ENCODE measurements at places on chromosomes 2 and 18. TPM values are rescaled to one million over a fixed set of nuclear protein-coding genes. Genes with fewer than 3 reads are reported as not detected.

Gene VWC2L
- not detected for total RNA-seq

Gene IL36B
- 0.37 TPM for total RNA-seq

Gene TMEM163
- total RNA-seq = not detected

Gene CRYBA2
- not detected for total RNA-seq

Gene CABLES1
- total RNA-seq = 15.8 TPM

Gene KLHL29
- 4.0 TPM for total RNA-seq

Gene TCF23
- total RNA-seq = not detected

Gene WNT6
- 0.08 TPM for total RNA-seq

Gene CCDC150
- total RNA-seq = 5.6 TPM

Gene CCDC74A
- total RNA-seq = 14.6 TPM

Gene GALNT13
- total RNA-seq = 10.7 TPM

Gene AMER3
- not detected for total RNA-seq

Gene IGFBP5
- 0.13 TPM for total RNA-seq

Gene UNC80
- total RNA-seq = not detected

Gene SPP2
- total RNA-seq = not detected

Gene MIB1
- 7.3 TPM for total RNA-seq

Gene UGT1A10
- total RNA-seq = 0.18 TPM

Gene MC4R
- not detected for total RNA-seq

Gene IKZF2
- 0.09 TPM for total RNA-seq

Gene SERPINB11
- total RNA-seq = not detected

Gene ACTG2
- not detected for total RNA-seq

Gene EIPR1
- total RNA-seq = 40.6 TPM

All from A549 treated with ZK216348 at 1 μM for 4 hours (cell line).